ENCODE measurements at places on chromosomes 2 and 18. TPM values are rescaled to one million over a fixed set of nuclear protein-coding genes. Genes with fewer than 3 reads are reported as not detected.

The PREB gene
- polyA plus RNA-seq, result 40.3 TPM

The SPC25 gene
- polyA plus RNA-seq, result 0.58 TPM

The COPS8 gene
- 19.1 TPM for polyA plus RNA-seq

The SERPINE2 gene
- 2.0 TPM for polyA plus RNA-seq

The MPP4 gene
- polyA plus RNA-seq, result 0.07 TPM

DNA sequence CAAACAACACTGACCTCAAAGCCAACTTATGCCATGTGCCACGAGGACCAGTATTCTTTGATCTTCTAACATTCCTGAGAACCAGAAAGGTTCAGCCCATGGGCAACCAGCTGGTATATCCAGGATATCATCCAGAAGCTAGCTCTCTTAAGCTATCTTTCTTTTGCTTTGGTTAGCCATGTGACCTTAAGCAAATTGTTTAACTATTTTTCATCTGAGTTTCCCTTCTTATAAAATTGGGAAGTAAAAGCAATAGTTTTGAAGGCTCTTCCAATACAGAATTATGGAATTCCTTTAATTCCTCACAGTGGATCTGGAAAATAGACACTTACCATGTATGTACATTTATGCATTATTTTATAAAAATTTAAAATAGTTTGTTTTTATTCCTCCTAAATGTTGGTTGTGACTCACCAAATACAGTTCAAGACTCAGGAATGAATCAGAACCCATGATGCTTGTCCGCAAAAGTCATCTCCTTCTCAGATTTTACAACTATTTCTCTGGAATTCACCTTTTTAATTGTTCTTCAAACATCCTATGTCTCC is 435.7 kb downstream of the ZEB2 start:
- no peaks in the 10 kb centered on the region for H3K4me1 ChIP-seq
- H3K27ac ChIP-seq, result no peak overlapping the region
- no peak overlapping the region for H3K4me3 ChIP-seq

- no peak overlapping the region for H3K4me3 ChIP-seq
- H3K27me3 ChIP-seq, result no peaks in the 10 kb centered on the region
- no peaks in the 10 kb centered on the region for H3K4me1 ChIP-seq
- H3K27ac ChIP-seq, result no peak overlapping the region
Measured at GRCh38 chr18:70028084-70028483, 80.4 kb upstream of the CD226 start.

DNA sequence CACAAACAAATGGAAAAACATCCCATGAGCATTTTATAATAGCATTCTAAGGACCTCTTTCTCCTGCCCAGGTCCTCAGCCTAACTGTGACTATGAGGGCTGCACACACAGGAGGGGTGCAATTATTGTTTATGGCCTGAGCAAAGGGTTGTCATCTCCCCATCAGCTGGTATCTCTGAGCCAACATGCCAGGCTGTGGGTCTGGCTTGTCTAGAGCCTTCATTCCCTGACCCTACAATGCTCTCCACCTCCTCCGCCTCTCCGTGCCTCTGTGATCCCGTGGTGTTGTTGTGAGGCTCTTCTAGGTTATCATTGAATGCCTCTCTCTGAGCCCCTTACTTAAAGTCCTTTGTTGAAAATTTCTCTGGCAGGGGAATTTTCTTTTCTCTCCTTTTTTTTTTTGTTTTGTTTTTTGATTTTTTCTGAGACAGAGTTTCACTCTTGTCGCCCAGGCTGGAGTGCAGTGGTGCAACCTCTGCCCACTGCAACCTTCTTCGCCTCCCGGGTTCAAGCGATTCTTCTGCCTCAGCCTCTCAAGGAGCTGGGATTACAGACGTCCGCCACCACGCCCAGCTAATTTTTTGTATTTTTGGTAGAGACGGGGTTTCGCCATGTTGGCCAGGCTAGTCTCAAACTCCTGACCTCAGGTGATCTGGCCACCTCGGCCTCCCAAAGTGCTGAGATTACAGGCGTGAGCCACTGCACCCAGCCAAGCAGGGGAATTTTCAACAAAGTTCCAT is 126.4 kb downstream of the SMAD7 start:
- no peak overlapping the region for H3K4me3 ChIP-seq
- H3K27me3 ChIP-seq, result no peaks in the 10 kb centered on the region
- no peak overlapping the region for H3K27ac ChIP-seq
- H3K4me1 ChIP-seq, result no peaks in the 10 kb centered on the region
- DNase-seq, result no peak

GRCh38 chr18:25350489-25351251 is 1.3 kb downstream of the ZNF521 start:
- H3K4me1 ChIP-seq, result peaks cover 13% of the 10 kb centered on the region
- H3K4me3 ChIP-seq, result no peak overlapping the region
- peak overlapping the region; percentile 69 for H3K27ac ChIP-seq
- DNase-seq, result peak; percentile 37

- no peak overlapping the region for H3K27ac ChIP-seq
- H3K27me3 ChIP-seq, result no peaks in the 10 kb centered on the region
- peak; percentile 12 for DNase-seq
- no peak overlapping the region for H3K4me3 ChIP-seq
- no peaks in the 10 kb centered on the region for H3K36me3 ChIP-seq
Measured at GRCh38 chr2:119735565-119735964, 24.2 kb upstream of the PTPN4 start.

DNA sequence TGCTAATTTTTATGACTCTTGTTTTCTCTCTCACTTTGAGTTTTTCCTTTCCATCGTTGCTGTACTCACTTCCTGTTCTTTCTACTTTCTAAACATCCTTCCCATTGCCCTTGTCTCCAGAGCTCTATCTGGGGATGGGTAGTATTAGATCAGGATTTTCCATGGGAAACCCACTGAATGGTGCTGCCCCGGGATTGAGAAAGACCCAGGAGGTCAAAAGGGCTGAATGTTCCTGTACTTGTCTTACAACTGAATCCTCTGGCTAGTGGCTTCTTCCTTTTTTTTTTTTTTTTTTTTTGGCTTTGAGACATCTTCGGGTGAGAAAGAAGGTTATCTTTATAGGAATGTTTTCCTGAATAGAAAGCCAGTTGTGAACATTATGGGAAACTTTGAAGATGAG is 364.8 kb upstream of the SLC14A2 start:
- no peak overlapping the region for H3K27ac ChIP-seq
- no peaks in the 10 kb centered on the region for H3K36me3 ChIP-seq
- no peak overlapping the region for H3K4me3 ChIP-seq
- DNase-seq, result no peak

DNA sequence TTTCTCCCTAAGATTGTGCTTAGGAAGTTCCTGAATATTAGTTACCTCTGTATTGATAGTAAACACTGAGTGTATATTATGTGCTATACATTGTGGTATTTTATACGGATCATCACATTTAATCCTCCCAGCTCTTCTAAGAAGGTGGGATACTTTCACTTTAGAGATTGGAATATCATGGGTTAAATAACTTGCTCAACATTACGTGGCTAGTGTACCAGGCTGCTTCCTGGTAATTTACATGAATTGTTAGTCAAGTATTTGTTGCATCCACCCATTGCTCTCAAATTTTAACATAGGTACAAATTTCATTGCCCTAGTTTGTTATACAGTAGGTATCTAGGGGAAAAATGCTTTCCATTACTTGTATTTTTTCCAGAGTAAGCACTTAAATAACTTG is 21.4 kb downstream of the FAM98A start:
- no peaks in the 10 kb centered on the region for H3K36me3 ChIP-seq
- no peak for DNase-seq
- H3K27ac ChIP-seq, result no peak overlapping the region
- H3K4me1 ChIP-seq, result no peaks in the 10 kb centered on the region
- no peaks in the 10 kb centered on the region for H3K27me3 ChIP-seq
- H3K4me3 ChIP-seq, result no peak overlapping the region

DNA sequence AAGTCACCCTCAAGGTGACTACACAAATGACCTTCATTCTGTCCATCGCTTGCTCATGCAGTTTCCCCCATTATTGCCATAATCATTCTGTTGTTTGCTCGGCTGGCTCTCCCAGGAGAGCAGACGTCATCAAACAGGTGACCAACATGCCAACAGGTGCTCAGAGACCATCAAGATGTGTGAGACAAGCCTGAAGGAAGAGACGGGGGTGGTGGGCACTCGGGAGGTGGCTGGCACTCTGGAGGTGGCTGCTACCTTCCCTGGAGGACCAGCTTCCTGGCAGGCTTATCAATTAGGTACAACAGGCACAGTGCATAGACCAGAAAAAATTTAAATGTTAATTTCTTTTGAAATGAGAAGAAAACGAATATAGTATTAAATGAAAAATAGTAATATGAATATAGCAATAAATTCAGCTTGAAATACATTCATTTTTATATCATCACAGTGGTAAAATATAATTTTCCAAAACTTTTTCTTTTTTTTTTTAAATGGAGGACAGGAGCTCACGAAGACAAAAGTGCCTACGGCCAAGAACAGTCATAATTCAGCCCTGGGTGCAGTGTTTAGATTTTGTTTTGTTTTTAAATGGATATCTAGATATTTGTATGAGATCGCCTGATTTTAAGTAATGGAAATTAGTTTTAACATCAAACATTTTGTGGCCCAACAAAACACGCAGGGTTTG is 16.9 kb upstream of the HAAO start:
- H3K27me3 ChIP-seq, result no peaks in the 10 kb centered on the region
- DNase-seq, result no peak
- peak overlapping the region; percentile 11 for H3K4me3 ChIP-seq
- H3K27ac ChIP-seq, result peak overlapping the region; percentile 99
- H3K36me3 ChIP-seq, result no peaks in the 10 kb centered on the region
- H3K4me1 ChIP-seq, result peaks cover 2% of the 10 kb centered on the region

- no peaks in the 10 kb centered on the region for H3K27me3 ChIP-seq
- H3K36me3 ChIP-seq, result no peaks in the 10 kb centered on the region
Measured at GRCh38 chr2:30678410-30679137, 128.7 kb downstream of the CAPN13 start.

DNA sequence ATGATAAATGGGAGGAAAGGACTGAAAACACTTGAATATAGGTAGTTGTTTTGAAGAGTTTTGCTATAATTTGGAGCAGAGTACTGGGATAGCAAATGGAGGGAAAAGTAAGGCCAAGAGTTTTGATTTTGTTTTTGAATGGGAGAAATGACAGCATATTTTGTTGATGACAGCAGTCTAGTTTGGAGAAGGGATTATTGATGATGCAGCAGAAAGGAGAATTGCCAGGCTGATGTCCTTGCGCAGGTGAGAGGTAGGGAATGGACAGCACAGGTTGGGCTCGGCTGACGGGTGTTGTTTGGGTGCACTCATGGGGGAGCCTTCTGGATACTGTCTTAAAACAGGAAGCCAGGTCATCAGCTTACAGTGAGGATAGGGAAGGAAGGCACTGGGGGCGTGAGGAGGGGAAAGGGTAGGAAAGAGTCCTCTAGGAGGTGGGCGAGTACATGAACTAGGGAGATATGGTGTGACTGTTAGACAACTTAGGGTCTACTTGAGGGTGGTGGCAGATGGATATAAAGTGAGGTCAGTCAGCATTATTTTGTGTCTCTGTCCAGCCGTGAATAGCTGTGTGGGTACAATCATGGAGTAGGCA is 10.4 kb downstream of the NCAPH start:
- H3K36me3 ChIP-seq, result no peaks in the 10 kb centered on the region
- no peaks in the 10 kb centered on the region for H3K27me3 ChIP-seq
- no peak for DNase-seq
- no peaks in the 10 kb centered on the region for H3K4me1 ChIP-seq
